ENCODE measurements at places on chromosomes 2 and 18. TPM values are rescaled to one million over a fixed set of nuclear protein-coding genes. Genes with fewer than 3 reads are reported as not detected.

B4GALT6 gene
- total RNA-seq, result not detected

TEX44 gene
- total RNA-seq, result not detected

CXCR1 gene
- total RNA-seq, result not detected

MEP1B gene
- total RNA-seq, result not detected

RGPD3 gene
- total RNA-seq, result 0.05 TPM

VWA3B gene
- total RNA-seq, result not detected

REV1 gene
- total RNA-seq, result 15.5 TPM

EVX2 gene
- not detected for total RNA-seq

GRHL1 gene
- total RNA-seq, result 0.59 TPM

FBXO41 gene
- total RNA-seq, result 0.88 TPM

DYTN gene
- not detected for total RNA-seq

B3GNT7 gene
- 0.15 TPM for total RNA-seq

Measured in HFFc6 (cell line).